Glomerular endothelial cell (primary cell): ENCODE measurements at places on chromosomes 13 and 19. TPM values are rescaled to one million over a fixed set of nuclear protein-coding genes. Genes with fewer than 3 reads are reported as not detected.

PRODH2 gene
- total RNA-seq: not detected in 2 replicates

IGFL2 gene
- total RNA-seq: not detected in 2 replicates

BIVM gene
- 15.5 and 17.6 TPM in 2 replicates for total RNA-seq

ZNF579 gene
- total RNA-seq: 9.2 and 9.5 TPM in 2 replicates

GFY gene
- not detected in 2 replicates for total RNA-seq

ZMYM5 gene
- 5.5 and 11.7 TPM in 2 replicates for total RNA-seq

LACC1 gene
- 5.5 and 7.2 TPM in 2 replicates for total RNA-seq

PSG6 gene
- not detected in 2 replicates for total RNA-seq

KLHL1 gene
- 0.34 TPM in 1 of 2 replicates, not detected in the other for total RNA-seq

CYP2A6 gene
- not detected in 2 replicates for total RNA-seq

HCST gene
- total RNA-seq: not detected in 2 replicates

SIGLEC5 gene
- 0.93 TPM in 1 of 2 replicates, not detected in the other for total RNA-seq

CGB5 gene
- total RNA-seq: not detected in 2 replicates

TUBB4A gene
- 3.7 TPM in 1 of 2 replicates, not detected in the other for total RNA-seq

SPIB gene
- not detected in 2 replicates for total RNA-seq

CCDC70 gene
- total RNA-seq: not detected in 2 replicates

DENND1C gene
- total RNA-seq: 0.10 TPM in 1 of 2 replicates, not detected in the other

FAM83E gene
- total RNA-seq: not detected in 2 replicates

CGB2 gene
- not detected in 2 replicates for total RNA-seq

DAND5 gene
- total RNA-seq: 0.05 TPM in 1 of 2 replicates, not detected in the other

SSC5D gene
- total RNA-seq: 2.4 and 2.9 TPM in 2 replicates

RETN gene
- not detected in 2 replicates for total RNA-seq

ADGRE1 gene
- total RNA-seq: not detected in 2 replicates

TMEM38A gene
- total RNA-seq: 0.34 and 1.2 TPM in 2 replicates

ZNF98 gene
- total RNA-seq: 0.29 TPM in 1 of 2 replicates, not detected in the other

GPR12 gene
- total RNA-seq: not detected in 2 replicates
